ENCODE measurements at places on chromosomes 2 and 18. TPM values are rescaled to one million over a fixed set of nuclear protein-coding genes. Genes with fewer than 3 reads are reported as not detected.
A peak's percentile ranks its signal among the peaks of the same experiment; 100 is the strongest.

GRCh38 chr2:25539136-25539535 is 134.2 kb downstream of the DTNB start:
- no peak overlapping the region for H3K4me3 ChIP-seq
- no peaks in the 10 kb centered on the region for H3K27me3 ChIP-seq
- H3K4me1 ChIP-seq, result no peaks in the 10 kb centered on the region
- no peak for DNase-seq
- H3K36me3 ChIP-seq, result no peaks in the 10 kb centered on the region

- H3K4me3 ChIP-seq, result no peak overlapping the region
- H3K27ac ChIP-seq, result no peak overlapping the region
- no peaks in the 10 kb centered on the region for H3K4me1 ChIP-seq
- no peaks in the 10 kb centered on the region for H3K36me3 ChIP-seq
- DNase-seq, result no peak
- no peaks in the 10 kb centered on the region for H3K27me3 ChIP-seq
These were observed 132.5 kb upstream of the ID2 start for GRCh38 chr2:8549273-8549922.

- peaks cover 7% of the 10 kb centered on the region for H3K4me1 ChIP-seq
- no peaks in the 10 kb centered on the region for H3K27me3 ChIP-seq
- H3K27ac ChIP-seq, result no peak overlapping the region
- no peak overlapping the region for H3K4me3 ChIP-seq
- no peak for DNase-seq
These were observed 7.6 kb upstream of the ESPNL start for GRCh38 chr2:238092486-238093035.

Gene HOXD12
- total RNA-seq, result not detected

Gene GATA6
- total RNA-seq, result 0.26 TPM

Gene CRYGC
- total RNA-seq, result not detected

Gene SPOPL
- total RNA-seq, result 13.3 TPM

- no peak overlapping the region for H3K4me3 ChIP-seq
- H3K27me3 ChIP-seq, result no peaks in the 10 kb centered on the region
- DNase-seq, result no peak
- H3K27ac ChIP-seq, result no peak overlapping the region
- no peaks in the 10 kb centered on the region for H3K36me3 ChIP-seq
These were observed 55.2 kb upstream of the RIOK3 start for GRCh38 chr18:23397907-23398306.

DNA sequence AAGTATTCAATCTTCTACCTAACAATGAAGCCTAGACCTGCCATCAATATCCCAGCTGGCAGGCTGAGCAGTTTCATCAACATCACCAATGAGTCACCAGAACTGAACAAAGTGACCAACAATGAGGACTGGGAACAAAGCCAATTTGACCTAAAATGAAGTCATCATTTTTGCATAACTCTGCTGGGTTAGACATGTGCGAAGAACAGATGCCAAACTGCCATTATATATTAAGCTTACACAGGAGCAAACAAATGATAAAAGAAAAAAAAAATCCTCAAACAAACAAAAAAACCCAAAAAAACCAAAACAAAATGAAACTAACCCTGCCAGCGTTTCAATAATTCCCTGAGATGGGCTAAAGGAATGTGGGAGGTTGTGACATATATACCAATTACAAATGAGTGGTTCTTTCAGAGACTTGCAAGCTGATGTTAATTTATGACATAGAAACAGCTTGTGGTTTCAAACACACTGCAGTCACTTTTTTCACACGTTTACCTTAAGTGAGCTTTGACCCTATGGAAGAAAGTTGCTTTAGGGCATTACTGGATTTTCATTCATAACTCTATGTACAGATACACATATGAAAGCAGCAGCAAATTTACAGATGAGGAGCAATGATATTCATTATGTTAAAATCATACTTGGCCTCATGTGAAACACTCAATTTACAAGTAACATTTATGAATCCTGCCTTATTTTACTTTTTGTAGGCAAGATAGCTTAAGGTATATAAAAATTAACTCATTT is 56.9 kb upstream of the CCDC141 start:
- no peaks in the 10 kb centered on the region for H3K27me3 ChIP-seq
- peaks cover 1% of the 10 kb centered on the region for H3K36me3 ChIP-seq
- H3K27ac ChIP-seq, result no peak overlapping the region
- no peak overlapping the region for H3K4me3 ChIP-seq
- DNase-seq, result no peak

GRCh38 chr18:274313-274712 is 6.5 kb upstream of the THOC1 start:
- DNase-seq, result no peak
- peaks cover 16% of the 10 kb centered on the region for H3K4me1 ChIP-seq
- no peak overlapping the region for H3K27ac ChIP-seq
- H3K36me3 ChIP-seq, result no peaks in the 10 kb centered on the region
- H3K4me3 ChIP-seq, result no peak overlapping the region
- no peaks in the 10 kb centered on the region for H3K27me3 ChIP-seq

GRCh38 chr2:170271340-170271739 is 93.4 kb downstream of the MYO3B start:
- H3K4me1 ChIP-seq, result no peaks in the 10 kb centered on the region
- no peak overlapping the region for H3K4me3 ChIP-seq
- H3K27me3 ChIP-seq, result no peaks in the 10 kb centered on the region
- no peak overlapping the region for H3K27ac ChIP-seq

DNA sequence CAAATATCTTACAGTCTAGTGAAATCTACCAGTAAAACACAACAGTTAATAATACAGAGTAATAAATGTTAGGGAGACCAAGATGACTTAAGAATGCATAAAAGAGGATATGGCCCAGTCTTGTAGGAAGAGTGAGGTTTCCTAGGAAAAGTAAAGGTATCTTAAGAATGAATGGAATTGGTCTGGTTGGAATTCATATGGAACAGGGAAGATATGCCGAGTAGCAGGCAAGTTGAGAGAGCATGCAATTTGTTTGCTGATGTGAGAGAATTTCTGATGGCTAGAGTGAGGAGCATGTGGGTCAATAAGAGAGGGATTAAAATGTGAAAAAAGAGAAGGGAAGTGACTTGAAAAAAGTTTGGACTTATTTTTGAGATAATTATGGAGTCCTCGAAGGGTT is 512.9 kb upstream of the ZEB2 start:
- peaks cover 6% of the 10 kb centered on the region for H3K4me1 ChIP-seq
- H3K36me3 ChIP-seq, result no peaks in the 10 kb centered on the region
- no peak for DNase-seq
- H3K27me3 ChIP-seq, result no peaks in the 10 kb centered on the region

DNA sequence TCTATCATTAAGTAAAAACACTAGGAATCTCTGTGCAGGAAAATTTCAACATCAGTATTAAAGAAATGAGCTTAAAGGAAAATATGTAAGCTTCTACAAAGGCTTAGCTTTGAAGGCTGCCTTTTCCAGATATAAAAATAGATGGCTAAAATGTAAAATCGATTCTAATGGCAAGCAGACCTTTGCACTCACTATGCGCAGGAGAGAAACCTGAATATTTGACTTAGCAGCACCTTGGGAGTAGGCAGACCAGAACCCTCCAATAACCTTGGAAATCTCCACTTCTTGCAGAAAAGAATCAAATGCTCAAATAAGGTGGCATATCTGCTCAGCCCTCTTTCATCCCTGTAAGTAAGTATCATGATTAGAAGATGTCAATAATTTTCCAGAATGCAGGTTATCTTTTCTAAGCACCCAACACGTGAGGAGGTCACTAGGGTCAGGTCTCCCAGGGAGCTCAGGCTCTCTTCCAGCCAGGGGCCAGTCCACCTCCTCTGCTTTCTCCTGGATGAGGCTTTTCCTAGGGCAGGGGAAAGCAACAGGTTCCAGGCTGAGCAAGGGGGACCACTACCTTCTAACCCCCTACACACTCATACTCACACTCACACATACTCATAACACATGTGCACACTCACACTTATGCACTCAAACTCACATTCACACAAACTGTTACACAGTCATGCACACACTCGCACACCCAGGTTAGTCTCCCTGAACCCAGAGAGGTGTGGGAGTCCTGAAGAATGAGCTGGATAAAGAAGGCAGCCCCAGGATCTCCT is 3.8 kb downstream of the PIEZO2 start:
- no peak overlapping the region for H3K27ac ChIP-seq
- H3K36me3 ChIP-seq, result no peaks in the 10 kb centered on the region
- H3K27me3 ChIP-seq, result peaks cover 59% of the 10 kb centered on the region
- H3K4me1 ChIP-seq, result peaks cover 14% of the 10 kb centered on the region

GRCh38 chr2:14535156-14535555 is 97.4 kb upstream of the LRATD1 start:
- DNase-seq, result no peak
- H3K4me1 ChIP-seq, result no peaks in the 10 kb centered on the region
- no peak overlapping the region for H3K27ac ChIP-seq
- no peaks in the 10 kb centered on the region for H3K36me3 ChIP-seq

DNA sequence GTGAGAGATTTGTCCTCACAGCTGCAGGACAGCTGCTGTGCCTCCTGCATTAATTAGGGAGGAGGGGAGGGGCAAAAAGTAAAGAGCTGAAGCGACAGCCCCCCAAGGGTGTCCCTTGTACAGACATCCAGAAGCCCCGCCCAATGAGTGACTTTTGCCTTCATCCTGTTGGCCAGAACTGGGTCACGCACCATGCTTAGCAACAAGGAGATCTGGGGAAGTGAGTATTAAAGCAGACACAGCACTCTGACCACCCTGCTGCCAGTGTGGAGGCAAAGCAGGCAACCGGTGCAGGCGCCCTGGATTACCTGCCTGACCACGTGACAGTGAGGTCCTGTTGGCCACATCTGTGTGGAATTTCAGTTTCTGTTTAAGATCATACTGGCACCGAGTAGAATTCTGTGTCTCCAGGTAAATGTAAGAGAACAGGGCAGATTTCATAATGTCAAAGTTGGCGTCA is 21.5 kb upstream of the BIN1 start:
- H3K4me3 ChIP-seq, result peak overlapping the region; percentile 2
- H3K36me3 ChIP-seq, result no peaks in the 10 kb centered on the region
- DNase-seq, result peak; percentile 91
- H3K4me1 ChIP-seq, result peaks cover 10% of the 10 kb centered on the region
- no peaks in the 10 kb centered on the region for H3K27me3 ChIP-seq

- no peak for DNase-seq
- H3K4me1 ChIP-seq, result peaks cover 13% of the 10 kb centered on the region
- H3K36me3 ChIP-seq, result no peaks in the 10 kb centered on the region
These were observed 81.9 kb upstream of the UXS1 start for GRCh38 chr2:106275971-106276370.

DNA sequence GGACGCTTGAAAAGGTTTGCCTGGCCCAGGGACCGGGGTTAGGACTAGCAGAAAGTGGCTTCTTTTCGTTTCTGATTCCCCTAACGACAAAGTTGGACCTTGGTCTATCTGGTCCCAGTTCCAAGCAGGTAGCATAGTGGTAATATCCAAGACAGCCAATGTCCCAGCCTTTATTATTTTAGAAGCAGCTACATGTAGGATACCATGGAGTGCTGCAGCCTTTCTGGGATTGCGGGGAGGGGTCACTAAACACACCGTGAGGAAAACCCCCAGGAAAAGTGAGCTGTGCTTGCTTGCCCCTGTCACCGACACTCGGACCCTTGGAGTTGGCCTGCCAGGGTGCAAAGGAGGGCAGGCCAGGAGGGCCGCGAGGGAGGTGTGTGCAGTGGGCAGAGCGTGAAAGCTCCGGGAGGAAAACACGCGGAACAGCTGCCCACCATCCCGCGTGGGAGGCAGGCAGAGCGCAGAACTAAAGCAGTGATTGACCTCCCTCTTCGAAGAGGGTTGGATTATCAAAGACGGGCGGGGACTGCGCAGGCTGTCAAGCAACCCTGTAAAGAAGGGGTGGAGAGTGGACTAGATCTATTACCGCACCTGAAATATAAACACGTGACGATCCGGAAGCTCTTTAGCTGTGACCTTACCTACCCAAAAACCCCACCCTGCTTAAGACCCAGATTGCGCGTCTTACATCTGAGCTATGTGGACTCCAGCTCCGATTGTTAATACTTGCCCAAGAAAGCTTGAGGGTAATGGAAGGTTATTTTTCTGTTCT is 624 bp upstream of the MAP4K3 start:
- peaks cover 32% of the 10 kb centered on the region for H3K4me1 ChIP-seq
- peak; percentile 20 for DNase-seq
- no peaks in the 10 kb centered on the region for H3K36me3 ChIP-seq

GRCh38 chr2:174023591-174024523 is 58.7 kb upstream of the SP3 start:
- H3K27ac ChIP-seq, result peak overlapping the region; percentile 84
- H3K36me3 ChIP-seq, result no peaks in the 10 kb centered on the region
- no peaks in the 10 kb centered on the region for H3K27me3 ChIP-seq
- peak overlapping the region; percentile 12 for H3K4me3 ChIP-seq

Gene PTPRM
- total RNA-seq, result 18.6 TPM

Gene RGPD3
- total RNA-seq, result 0.07 TPM

Gene C2orf72
- 2.4 TPM for total RNA-seq

GRCh38 chr2:181679544-181679979 is 755 bp downstream of the NEUROD1 start:
- H3K27me3 ChIP-seq, result peaks cover 100% of the 10 kb centered on the region
- H3K4me3 ChIP-seq, result no peak overlapping the region
- DNase-seq, result no peak
- H3K4me1 ChIP-seq, result peaks cover 15% of the 10 kb centered on the region

GRCh38 chr2:69119104-69119894 is 106.3 kb downstream of the ANTXR1 start:
- no peaks in the 10 kb centered on the region for H3K36me3 ChIP-seq
- no peaks in the 10 kb centered on the region for H3K27me3 ChIP-seq
- no peak overlapping the region for H3K4me3 ChIP-seq
- H3K4me1 ChIP-seq, result no peaks in the 10 kb centered on the region
- no peak for DNase-seq

DNA sequence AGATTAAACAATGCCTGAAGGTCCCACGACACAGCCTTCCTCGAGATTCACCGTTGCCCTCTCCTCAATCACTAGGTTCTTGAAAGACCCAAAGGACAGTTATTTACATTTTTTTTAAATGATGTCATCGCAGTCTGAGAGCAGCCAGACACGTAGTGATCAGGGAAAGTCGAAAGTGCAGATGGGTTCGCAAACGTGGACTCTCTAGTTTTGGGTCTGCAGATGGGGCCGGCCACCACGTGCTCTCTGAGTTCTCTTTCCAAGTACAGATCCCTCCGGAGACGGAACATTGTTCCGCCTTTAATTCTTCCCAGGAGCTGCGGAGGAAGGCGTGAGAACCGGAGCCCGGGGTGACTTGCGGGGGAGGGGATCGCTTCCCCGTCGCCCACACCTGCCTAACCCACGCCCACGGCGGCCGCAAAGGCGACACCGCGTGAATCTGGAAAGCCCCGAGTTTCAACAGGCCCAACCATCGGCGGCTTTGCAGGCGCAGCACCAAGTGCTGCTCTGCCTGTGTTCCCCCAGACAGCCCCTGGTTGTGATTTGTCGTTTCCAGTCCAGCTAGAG is 54.3 kb downstream of the PKDCC start:
- peak; percentile 52 for DNase-seq
- H3K36me3 ChIP-seq, result no peaks in the 10 kb centered on the region
- H3K27ac ChIP-seq, result no peak overlapping the region
- peaks cover 27% of the 10 kb centered on the region for H3K4me1 ChIP-seq
- peaks cover 19% of the 10 kb centered on the region for H3K27me3 ChIP-seq

DNA sequence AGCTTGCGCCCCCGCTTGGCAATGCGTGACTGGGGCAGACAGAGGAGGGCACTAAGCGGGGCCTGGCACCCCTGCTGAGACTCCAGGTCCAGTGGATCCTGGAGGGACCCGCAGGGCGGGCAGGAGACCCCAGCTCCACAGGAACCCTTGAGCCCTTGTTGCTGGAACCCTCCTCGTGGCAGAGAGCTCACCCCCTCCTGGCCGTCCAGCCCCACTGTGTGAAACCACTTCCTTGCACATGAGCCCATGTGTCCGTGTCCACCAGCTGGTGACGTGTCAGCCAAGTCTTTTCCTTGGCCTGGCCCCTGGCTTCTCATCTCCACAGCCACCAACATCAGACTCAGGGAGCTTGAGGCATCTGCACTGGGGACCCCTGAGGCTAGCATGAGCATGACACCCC is 38.0 kb downstream of the BIN1 start:
- no peak overlapping the region for H3K27ac ChIP-seq
- no peak overlapping the region for H3K4me3 ChIP-seq
- no peaks in the 10 kb centered on the region for H3K27me3 ChIP-seq
- H3K4me1 ChIP-seq, result no peaks in the 10 kb centered on the region
- DNase-seq, result no peak
- H3K36me3 ChIP-seq, result no peaks in the 10 kb centered on the region
